ENCODE measurements at places on chromosomes 11 and 22. TPM values are rescaled to one million over a fixed set of nuclear protein-coding genes. Genes with fewer than 3 reads are reported as not detected.

GRCh38 chr11:34382532-34383276, 24.9 kb upstream of the ABTB2 start:
- DNase-seq = no peak

- no peak for DNase-seq
These were observed 212.1 kb downstream of the NAV2 start for GRCh38 chr11:19924716-19925115.

- DNase-seq = no peak
These were observed 26.1 kb downstream of the CSTF3 start for GRCh38 chr11:33135216-33135615.

DNA sequence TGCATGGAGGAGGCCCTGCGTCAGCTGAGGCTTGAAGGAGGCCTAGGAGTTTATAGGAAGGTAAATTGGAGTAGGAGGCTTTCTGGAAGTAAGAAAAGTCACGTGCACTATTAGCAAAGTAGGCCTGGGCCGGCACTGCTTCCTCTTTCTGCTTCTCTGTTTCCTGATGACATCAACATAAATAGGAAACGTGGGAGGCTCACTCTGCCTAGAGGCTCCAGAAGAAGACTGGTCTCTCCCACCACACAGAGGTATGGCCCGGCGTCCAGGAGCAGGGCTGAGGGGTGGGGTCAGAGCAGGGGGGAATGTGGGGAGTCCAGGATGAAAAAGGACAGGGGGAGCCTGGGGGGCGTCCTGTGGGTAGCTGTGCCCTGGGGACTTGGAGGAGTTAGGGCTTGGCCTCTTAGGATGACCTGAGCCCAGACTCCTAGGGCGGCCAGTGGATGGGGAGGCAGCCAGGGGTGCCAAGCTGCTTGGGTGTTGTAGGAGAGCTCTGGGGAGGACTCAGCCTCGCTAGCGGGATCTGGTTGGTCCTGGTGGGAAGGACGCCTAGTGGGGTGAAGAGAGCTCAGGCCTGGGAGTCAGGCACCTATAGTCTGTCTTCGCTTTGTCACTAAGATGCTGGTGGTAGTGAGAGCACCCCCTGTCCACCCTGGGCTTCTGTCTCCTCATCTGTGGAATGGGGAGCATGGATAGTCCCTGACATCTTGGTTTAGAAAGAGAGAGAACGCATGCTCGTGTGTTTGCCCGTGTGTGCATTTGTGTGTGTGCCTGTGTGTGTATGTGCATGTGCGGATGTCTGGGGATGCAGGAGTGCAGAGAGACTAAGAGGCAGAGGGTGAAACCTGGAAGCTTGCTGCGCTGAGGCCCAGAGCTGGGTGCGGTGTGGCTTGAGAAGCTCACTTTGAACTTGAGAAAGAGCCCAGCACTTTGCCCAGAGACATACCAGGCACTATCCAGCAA, at the start of gene CSF2RB:
TSS of gene CSF2RB (plus strand) at position 202 of the 963 bp plus-strand sequence. CDS start 8,580 bp downstream, outside the sequence.
- DNase-seq = no peak

DNA sequence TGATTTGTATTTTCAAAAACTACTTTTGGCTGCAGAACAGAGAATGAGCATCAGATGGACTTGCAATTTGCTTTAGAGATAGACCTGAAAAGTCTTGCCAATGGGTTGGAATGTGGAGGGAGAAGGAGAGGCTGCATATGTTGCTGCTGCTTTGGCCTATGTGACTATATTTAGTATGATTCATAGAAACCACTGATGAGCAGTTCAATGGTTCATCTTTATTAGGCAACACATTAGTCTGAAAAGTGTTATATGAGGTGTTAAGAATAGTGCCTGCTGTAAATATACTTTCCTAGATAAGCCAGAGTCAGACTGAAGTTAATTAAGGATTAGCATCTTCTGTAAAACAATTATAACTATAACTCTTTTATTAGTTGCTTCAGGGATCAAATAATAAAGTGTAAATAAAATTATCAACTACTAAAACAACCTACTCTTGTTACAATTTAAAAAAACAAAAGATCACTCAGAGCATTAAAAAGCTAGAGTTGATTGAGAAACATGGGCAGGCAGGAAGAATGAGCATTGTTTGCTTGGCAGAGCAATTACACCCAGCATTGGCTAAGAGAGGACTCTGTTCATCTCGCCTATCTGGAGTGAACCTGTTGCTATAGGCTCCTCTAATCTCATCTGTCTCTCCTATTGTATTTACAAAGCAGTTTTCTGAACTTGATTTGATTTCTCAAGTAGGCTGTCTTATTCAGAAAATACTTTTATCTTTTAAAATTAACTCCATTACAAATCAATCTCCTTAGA, 36.3 kb downstream of the HORMAD2 start:
- DNase-seq = no peak

DNA sequence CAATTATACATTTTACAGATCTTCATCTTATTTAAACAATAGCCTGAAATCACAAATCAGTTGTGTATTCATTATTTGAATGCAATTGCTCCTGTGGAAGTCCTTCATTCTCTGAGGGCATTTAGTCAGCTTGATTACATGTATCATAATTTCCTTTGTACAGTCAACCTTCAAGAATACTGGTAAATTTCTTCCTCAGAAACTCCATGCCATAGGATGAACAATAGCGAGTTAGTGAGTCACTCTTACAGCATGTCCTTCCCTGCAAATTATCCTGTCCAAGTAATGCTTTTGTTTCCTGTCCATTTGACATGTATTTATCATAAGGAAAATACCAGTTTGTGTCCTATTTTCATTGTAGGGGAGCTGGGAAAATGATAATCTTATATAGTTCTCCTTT, 3.8 kb downstream of the OR10S1 start:
- DNase-seq = no peak

The KIAA1671 gene
- 10.8 TPM for total RNA-seq

DNA sequence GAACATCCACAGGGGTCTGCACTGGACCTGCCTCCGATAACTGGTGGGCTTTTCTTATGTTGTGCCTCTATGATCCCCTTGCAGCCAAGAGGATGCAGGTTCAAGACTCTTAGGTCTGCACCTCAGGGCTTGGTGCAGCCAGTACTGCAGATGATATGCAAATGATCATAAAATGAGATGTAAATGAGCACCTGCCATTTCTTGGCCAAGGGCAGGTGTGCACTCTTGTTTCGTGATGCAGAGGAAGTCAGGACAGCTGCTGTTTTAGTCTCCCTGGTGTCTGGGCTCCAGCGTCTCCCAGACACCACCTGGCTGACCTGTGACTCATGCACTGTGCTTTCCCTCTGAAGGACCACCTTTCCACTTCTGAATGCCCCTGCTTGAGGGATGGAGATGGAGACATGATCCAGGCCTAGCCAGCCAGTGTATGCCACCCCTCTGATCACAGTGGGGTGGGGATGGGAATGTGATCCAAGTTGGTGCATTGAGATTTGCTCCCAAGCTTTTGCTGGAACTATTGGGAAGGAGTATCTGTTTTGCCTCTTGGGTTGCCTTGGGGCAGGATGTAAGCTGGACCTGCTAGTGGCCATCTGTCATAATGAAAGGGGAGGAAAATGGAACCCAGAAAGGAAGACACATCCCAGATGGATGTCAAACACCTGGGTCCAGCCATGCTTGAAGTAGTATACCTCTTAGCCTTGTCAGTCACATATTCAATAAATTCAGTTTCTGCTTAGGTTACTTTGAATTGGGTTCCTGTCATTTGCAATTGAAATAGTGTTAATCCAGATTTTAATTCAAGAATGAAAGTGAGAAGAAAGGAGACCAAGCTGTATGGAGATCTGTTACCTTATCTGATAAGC, 3.3 kb upstream of the KCNJ11 start:
- DNase-seq = no peak

The TSSK2 gene
- not detected for total RNA-seq

- no peak for DNase-seq
These were observed 126.0 kb downstream of the CTTN start for GRCh38 chr11:70524096-70524922.

DNA sequence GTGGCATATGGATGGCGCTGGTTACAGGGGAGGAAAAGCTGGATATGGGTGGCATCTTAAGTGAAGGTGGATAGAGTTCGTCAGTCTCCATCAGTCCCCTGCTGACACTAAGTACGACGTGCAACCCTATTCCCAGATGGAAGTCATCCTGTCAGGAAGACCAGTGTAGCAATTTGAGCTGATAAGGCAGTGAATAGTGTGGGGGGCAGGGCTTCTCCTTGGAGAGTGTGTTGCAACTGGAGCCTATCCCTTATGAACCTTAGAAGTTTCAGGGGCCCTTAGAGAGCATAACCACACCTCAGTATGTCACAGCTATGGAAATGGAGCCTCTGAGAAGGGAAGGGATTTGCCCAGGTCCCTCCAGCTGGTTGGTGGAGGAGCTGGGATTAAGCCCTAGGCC, 36.1 kb upstream of the ANKK1 start:
- no peak for DNase-seq

DNA sequence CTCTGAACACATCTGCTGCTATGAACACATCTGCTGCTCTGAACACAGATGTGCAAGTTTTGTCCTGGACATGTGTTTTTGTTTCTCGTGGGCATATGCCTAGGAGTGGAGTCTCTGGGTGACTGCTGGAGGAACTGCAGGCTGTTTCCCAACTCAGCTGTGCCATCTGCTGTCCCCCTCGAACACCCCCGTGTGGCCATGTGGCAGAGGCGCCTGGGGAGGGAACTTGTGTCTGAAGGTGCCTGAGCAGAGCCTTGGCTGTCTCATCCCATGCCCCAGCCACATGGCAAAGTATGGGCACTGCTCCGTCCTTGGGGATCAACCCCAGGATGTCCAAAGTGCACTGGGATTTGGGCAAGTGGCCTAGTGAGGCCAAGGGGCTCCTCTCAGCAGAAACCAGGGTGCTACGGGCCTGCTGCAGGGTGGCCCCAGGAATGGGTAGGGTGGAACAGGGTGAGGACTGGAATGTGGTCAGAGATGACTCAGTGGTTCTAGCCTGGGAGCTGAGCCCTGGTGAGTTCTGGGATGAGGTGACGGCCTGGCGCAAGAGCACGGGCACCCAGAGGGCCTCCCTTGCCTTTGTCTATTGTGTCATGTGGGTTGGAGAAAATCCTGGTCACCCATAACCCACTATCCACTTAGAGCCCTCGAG, 14.7 kb downstream of the GATD1 start:
- no peak for DNase-seq

The TPP1 gene
- total RNA-seq = 56.0 TPM

GRCh38 chr11:86069408-86070101, 671 bp upstream of the PICALM start:
- no peak for DNase-seq

DNA sequence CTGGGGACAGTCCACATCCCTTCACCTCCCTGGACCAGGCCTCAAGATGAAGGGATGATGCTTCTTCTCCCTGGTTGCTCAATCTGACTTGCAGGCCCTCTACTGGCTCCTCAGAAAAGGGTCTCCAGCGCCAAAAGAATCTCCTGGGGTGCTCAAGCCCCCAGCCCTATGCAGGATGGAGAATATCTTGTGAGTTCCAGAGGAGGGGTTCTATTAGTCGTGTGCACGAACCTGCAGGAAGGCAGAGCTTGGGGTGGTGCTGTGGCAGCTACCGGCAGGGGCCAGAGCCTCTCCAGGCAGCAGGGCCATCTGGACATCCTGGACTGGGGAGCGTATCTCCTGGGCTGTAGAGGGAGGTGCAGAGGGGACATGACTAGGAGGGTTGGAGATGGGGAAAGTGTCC, 1339.5 kb downstream of the BRD1 start:
- no peak for DNase-seq

- no peak for DNase-seq
These were observed 59.0 kb downstream of the ZC3H12C start for GRCh38 chr11:110152199-110152598.

The OR52M1 gene
- total RNA-seq = not detected

DNA sequence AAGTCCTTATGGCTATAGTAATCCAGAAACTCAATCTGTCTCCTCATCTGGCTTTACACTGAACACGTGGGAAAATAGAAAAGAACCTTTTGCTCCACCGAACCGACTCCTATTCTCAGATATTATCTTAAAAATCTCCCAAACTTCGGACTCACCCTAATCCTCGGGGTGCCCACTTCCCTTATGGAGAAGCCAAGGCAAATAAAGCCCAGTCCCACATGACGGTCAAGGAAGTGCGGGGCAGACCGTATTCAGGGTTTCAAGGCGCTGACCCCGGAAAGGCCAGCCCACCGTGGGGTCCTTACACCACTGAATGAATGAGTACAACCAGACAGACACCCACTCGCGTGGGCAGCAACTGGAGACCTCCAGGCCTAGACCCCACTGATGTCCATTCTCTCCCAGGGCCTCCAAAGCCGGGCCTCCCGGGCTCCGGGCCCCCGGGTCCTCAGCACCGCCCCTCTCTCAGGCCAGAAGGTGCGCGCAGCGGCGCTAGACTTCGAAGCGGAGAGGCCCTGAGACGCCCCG, 489 bp downstream of the NUP98 start:
- DNase-seq = no peak

DNA sequence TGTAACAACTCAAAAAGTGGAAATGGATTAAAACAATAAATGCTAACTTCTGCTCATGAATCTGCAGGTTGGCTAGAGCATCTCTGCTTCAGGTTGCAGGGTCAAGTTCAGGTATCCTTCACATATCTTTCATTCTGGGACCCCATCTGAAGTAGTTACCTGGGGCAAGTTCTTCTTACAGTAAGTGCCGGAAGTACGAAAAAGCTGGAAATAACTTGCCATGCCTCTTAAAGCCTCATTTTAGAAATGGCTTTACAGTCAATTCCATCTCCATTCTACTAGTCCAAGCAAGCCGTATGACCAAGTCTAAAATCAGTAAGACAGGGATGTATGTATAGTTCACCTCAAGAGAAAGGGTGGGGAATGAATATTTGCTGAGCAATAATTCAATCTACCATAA, 93.7 kb downstream of the FCHSD2 start:
- DNase-seq = no peak

- DNase-seq = no peak
These were observed 39.4 kb downstream of the ABTB2 start for GRCh38 chr11:34318111-34319037.

GRCh38 chr11:112166562-112166961, 610 bp upstream of the TEX12 start:
- DNase-seq = no peak

The PNPLA5 gene
- total RNA-seq = not detected

The POTEH gene
- total RNA-seq = not detected

The PDHX gene
- total RNA-seq = 28.7 TPM

DNA sequence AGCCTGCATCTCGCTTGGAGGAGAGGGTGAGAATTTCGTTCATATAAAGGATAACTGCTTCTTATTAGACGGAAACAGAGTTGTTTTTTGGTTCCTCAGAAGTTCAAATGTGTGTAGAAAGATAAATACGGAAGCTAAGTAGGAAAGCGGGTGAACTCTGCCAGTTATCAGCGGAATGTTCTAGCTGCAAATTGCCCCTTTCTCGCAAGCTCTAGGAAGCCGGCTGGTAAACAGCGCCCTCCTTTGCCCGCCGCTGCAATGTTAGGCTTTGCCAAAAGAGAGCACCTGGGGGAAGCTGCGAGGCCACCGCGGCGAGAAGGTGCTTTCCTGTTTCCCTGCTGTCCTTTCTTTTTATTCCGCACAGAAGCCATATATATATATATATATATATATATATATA, 67.0 kb downstream of the IGLL5 start:
- DNase-seq = peak; percentile 30

The FJX1 gene
- total RNA-seq = 0.46 TPM

GRCh38 chr11:91158891-91159537, 936.2 kb upstream of the CHORDC1 start:
- DNase-seq = no peak
